ENCODE measurements at places on chromosomes 4 and X.

- no peak for DNase-seq
Measured at GRCh38 chr4:57103051-57103450, 7.1 kb downstream of the IGFBP7 start.

DNA sequence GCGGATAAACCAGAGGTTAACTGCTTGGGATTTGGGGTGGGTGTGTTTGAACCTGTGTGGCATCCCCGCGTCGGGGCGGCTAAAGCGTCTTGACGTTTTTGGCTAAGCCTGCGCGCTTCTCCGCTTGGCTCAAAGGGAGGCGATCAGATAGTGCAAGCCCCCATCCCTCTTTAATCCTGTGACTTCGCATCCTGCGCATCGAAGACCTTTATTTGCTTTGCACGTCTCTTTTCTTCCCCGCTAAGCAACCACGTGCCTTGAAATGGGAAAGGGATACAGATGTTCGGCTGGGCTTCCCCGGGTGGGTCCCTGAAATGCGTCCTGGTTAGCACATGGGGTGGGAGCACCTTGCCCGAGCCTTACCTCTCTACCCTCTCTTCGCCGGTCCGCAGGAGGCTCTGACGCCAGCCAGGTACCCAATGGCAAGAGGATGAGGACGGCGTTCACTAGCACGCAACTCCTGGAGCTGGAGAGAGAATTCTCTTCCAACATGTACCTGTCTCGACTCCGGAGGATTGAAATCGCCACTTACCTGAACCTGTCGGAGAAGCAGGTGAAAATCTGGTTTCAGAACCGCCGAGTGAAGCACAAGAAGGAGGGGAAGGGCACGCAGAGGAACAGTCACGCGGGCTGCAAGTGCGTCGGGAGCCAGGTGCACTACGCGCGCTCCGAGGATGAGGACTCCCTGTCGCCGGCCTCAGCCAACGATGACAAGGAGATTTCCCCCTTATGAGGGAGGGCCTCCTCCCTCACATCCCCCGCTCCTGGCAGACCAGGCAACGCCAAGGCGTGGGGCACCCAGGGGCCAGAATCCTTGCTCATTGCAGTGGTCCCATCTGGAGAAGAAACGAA lies 1.5 kb downstream of the GSX2 start:
- DNase-seq: no peak

- no peak for DNase-seq
Measured at GRCh38 chrX:42149281-42149680, 225.9 kb upstream of the CASK start.

GRCh38 chrX:103530545-103530944 lies 11.3 kb upstream of the RAB40A start:
- DNase-seq: no peak

DNA sequence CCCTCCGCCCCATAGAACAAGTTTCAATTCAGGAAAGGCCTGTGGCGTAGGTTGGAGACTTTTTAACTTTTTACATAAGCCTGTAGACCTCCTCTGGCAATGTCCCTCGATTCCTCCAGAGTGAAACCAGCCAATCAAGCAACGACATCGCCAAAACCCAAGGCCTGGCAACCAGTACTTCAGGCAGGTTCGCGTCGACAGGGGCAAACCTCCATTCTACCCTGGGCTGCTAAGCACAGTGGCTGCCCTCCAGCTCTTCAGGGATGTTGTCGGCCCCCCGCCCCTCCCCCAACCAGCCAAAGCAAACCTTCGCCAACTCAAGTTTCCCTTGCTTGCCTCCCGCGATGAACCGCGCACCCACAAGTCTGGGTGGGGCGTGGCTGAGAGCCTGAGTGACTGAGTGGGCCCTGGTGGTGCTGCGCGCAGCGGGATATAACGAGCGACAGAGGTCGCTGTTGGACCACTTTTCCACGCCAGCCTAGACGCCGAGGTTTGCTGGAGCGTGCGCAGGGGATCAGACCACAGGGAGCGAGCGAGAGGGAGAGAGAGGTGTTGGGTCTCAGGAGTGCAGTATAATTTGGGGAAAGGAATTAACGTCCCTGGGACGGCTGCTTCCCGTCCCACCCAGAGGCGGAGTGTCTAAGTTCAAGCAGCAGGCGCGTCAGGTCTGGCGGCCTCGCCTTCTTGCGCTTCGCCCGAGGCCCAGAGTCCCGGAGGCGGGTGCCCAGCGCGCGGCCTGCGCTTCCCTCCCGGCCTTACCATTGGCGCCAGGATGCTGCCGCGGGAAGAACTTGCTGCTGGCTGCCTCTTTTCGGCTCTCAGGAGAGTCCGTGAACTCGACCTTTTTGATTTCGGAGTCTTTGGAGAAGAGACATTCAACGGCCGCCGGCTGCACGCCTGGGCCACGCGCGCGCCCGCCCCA lies 9.0 kb upstream of the PITX2 start:
- no peak for DNase-seq

GRCh38 chr4:154312246-154312645 lies 179.4 kb downstream of the DCHS2 start:
- no peak for DNase-seq

GRCh38 chr4:165953181-165953580 lies 80.1 kb downstream of the TLL1 start:
- DNase-seq: no peak

- DNase-seq: no peak
Measured at GRCh38 chr4:39770471-39770870, 72.5 kb downstream of the UBE2K start.

All from stimulated activated CD4-positive, alpha-beta T cell treated with anti-CD3 and anti-CD28 coated beads, Interleukin-1b, Interleukin-23, amount 100 ng/mL, for 1 hour (primary cell).